ENCODE measurements at places on chromosomes 11 and 22.

DNA sequence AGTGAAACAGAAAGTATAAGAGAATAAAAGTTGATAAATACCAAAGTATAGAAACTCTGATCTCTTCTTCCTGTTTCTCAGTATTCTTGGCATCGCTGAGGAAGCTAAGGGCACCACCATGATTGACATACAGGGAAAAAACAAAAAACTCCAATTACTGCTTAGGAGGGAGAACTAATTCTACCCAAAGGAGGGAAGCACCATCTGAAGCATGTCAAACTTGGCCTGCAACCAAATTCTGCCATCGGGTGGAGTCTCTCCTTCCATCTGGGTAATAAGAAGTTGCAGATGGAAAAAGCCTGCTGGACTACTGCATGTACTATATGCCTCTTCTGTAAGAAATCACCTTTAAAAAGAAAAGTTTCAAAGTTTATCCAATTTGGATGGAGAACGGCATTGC, 30.5 kb upstream of the PPP2R1B start:
- DNase-seq: no peak

DNA sequence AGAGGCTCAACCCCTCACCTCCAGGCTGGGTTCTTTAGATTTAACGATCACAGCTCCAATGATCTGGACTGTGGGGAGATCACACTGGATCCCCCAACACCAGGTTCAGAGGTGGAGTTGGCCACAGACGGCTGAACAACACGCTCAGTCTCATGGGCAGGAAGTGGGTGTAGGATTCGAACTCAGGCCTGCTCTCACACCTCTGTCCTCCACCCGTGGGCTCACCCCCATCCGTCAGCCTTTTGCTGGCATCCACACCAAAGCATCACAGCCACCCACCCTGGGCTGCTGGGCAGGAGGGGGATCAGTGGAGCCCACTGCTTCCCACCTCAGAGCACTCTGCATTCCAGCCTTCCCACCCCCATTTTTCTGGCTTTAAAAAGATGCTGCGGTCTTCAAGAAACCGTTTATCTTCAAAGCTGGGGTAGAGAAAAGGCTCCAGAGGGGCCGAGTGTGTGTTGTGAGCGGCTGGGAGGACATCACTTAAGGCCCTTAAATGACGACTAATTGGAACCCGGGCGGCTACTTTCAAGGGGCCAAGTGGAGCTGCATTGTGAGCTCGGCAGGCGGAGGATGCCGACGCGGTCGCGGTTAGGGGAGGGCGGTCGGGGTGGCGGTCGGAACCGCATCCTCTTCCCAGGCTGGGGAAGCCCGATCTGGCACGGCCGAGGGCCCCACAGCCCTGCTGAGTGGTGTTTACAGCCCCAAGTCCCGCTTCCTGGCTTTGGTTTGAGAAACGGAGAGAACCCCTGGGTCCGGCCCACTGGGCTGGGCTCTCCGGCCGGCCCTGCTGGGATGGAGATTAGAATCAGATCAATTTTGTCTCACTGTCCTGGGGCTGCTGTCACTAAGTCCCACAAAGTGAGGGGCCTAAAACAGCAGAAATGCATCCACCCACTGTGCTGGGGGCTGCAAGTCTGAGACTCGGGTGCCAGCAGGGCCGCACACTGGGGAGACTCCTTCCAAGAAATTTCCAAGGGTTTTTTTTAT, 15.9 kb upstream of the FGF3 start:
- peak; percentile 30 for DNase-seq

- DNase-seq: no peak
Measured at GRCh38 chr11:64619811-64620380, 28.9 kb downstream of the SLC22A12 start.

GRCh38 chr11:67468456-67468758, 644 bp downstream of the TMEM134 start:
- DNase-seq: no peak

DNA sequence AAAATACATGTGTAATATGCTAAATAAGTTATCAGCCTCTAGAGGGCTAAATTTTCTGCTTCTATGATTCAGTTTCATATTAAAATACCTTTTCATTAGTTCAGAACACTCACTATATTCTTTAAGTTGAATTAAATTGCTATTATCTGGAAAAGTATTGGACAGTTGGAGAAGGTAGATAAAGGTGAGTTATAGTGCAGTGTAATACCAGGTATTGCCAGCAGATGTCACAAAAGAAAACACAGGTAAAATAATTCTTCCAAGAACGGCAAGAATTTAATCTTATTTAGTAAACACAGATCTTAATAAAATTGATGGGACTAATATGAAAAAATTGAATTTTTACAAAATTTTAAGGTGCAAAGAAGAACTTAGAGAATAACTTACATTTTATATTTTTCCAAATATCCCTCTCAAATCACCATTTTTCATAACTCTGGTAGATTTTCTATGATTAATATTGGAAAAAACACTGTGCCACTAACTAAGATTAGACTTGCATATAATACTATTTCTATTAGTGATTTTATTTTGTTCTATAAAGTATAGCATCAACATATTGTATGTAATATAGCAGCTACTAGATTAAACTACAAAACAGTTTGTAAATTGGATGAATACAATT, 1.7 kb upstream of the LRRC4C start:
- DNase-seq: no peak

- DNase-seq: no peak
Measured at GRCh38 chr22:27542602-27543001, 259.0 kb downstream of the MN1 start.

GRCh38 chr22:42994917-42995562, 19.9 kb downstream of the PACSIN2 start:
- DNase-seq: no peak

DNA sequence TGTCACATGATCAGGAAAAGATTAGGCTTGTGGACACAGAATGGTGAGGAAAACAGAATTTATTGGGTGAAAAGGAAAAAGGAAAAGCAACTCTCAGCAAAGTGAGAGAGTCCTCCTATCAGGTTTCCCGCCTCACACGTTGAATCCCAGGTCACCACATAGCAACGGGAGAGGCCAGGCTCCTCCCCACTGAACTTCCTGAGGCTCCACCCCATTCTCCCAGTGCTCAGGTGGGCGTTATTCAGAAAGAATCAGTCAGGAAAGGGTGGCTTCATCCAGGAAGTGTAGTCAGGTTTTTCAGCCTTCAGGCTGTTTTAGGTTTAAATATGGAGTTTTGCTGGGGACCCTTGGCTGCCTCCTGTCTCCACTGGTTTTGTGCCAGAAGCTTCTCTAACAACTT, 66.9 kb downstream of the SPON1 start:
- DNase-seq: no peak

GRCh38 chr11:113014262-113015097, 53.3 kb downstream of the NCAM1 start:
- no peak for DNase-seq

DNA sequence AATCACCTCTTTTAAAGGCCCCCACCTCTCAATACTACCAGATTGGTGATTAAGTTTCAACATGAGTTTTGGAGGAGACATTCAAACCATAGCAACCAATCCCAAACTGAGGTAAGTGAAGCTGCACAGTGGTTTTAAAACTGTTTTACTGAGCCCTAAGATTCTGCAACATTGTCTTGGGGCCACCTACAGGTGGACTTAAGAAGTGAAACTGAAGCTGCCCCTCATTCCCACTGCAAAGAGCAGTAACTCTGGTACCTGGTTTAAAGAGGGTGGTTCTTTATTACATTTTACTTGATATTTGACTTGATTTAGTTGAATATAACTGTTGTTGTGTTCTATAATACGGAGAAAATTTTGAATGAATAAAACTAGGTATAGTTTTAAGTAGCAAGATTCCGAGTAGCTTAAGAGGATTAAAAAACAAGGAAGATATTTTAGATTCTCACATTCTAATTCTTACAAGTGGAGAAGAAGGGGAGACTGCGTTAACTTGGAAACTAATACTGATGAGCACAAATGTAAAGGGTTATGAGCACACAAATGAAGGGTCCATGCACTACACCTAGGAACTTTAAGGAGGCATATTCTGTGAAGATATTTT, 26.7 kb downstream of the SYT9 start:
- no peak for DNase-seq

DNA sequence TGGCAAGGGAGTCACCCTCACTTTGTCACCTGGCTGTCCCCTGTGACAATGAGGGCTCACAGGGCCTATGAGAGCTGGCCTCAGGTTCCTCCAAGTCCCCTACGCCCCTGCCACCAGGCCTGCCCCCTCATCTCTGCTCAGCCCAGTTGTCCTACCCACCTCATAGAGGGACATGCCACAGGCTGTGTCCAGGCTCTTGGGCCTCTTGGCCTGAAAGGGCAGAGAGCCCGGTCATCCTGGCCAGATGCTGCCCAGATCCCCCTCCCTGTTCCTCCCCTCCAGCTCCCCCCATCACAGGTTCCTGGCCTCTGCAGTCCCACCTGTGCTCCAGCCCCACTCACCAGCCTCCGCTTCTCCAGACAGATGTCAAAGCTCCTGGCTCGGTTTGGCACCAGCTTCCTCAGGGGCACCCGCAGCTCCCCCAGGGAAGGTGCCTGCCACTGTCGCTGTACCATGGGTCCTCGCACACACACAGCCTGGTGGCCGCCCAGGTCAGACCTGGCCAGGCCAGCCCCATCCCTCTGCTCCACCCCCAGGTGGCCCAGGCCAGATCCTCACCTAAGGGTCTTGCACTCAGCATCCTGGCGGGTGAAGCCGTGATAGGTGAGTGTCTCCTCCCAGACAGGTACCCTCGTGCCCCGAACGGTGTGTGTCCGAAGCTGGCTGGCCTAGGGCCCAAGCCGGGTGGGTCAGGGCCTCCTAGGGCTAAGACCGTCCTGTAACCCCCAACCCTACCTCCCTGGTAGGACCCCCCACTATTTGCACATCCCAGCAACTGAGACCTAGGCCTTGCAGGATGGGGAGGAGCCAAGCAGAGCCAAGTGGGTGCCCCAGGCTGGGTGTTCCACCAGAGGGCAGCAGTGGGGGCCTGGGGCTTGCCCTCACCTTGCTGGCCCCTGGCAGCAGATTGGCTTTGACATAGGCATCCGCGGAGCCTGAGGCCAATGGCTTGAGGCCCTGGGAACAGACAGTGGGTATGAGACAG, 8.3 kb downstream of the NDUFV1 start:
- peak; percentile 81 for DNase-seq

- DNase-seq: no peak
Measured at GRCh38 chr11:63901660-63902059, 15.3 kb downstream of the RCOR2 start.

GRCh38 chr22:34105461-34106062, 185.3 kb upstream of the LARGE1 start:
- DNase-seq: peak; percentile 49

DNA sequence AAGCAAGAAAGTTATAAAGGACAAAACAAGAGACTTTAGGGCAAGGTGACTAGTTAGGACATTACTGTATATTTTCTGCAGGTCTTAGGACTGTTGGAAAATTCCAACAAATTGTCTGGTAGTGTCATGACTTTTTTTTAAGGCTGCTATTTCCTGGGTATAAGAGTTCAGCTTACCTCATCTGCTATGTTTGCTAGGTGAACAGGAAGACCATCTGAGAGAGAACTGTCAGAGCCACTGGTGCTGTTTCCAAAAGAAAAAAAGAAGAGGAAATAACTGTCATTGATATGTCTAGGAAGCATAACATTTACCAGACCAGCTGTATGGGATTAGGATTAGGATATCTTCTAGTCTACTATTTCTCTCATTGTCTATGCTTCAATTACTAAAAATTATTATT, 26.3 kb upstream of the MTCH2 start:
- DNase-seq: no peak

- no peak for DNase-seq
Measured at GRCh38 chr22:27537501-27537900, 264.1 kb downstream of the MN1 start.

DNA sequence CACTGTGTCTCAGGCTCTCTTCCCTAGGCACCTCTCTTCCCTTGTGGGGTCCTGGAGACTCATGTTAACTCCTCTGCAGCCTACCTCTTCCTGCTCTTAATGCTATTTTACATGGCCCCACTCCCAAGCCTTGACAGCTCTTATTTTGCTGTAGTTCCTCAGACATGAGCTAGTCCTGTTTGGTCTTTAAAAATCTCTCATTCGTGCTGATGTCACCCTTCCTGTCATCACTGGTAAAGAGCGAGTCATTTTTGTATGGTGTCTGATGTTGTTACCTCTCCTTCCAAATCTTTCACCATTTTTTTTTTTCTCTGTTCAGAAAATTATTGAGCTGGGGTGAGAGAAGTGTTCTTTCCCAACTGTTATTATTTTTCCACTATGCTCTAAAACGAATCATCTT, 84.8 kb upstream of the ZBED5 start:
- no peak for DNase-seq

- DNase-seq: no peak
Measured at GRCh38 chr11:9250139-9250582, 15.0 kb downstream of the DENND5A start.

DNA sequence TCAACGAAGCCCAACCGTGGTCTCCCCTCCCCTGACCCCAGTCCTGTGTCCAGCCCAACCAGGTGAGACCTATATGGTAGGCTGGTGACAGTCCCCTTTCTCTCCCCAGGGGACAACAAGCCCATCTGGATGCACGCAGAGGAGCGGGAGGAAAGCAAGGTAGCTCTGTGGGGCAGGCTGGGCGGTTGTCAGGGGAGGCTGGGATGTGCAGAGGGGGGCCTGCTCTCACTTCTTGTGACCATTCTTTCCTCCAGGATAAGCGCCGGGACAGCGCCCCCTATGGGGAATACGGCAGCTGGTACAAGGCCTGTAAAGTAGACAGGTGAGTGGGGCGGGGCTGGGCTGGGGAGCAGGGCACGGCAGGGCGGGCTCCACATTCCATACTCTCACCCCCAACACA, 3.5 kb upstream of the RAB1B start:
- peak; percentile 68 for DNase-seq

GRCh38 chr11:118340449-118340848, 2.1 kb downstream of the CD3D start:
- no peak for DNase-seq

DNA sequence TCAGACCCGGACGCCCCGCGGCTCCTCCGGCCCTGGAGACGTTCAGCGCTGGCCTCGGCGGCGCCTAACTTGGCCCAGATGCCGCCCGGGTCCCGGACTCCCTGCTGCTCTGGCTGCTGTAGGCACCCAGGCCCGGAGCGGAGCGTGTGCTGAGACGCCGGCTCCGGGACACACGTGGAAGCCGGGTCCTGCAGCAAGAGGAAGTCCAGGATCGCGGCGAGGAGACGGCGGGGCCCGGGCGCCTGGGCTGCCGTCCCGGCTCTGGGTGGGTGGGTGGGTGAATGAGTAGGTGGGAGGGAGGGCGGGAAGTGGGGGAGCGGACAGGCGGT, 223 bp downstream of the WT1 start:
- no peak for DNase-seq

- peak; percentile 55 for DNase-seq
Measured at GRCh38 chr11:67354075-67355022, 1.0 kb upstream of the POLD4 start.
